Activated naive CD8-positive, alpha-beta T cell treated with anti-CD3 and anti-CD28 coated beads, Interleukin-2, amount 10 ng/mL, durations not matched to agents 7 days and 5 days (primary cell): ENCODE measurements at places on chromosomes 11 and 22. TPM values are rescaled to one million over a fixed set of nuclear protein-coding genes. Genes with fewer than 3 reads are reported as not detected.

SAA1 gene
- total RNA-seq = not detected

DNA sequence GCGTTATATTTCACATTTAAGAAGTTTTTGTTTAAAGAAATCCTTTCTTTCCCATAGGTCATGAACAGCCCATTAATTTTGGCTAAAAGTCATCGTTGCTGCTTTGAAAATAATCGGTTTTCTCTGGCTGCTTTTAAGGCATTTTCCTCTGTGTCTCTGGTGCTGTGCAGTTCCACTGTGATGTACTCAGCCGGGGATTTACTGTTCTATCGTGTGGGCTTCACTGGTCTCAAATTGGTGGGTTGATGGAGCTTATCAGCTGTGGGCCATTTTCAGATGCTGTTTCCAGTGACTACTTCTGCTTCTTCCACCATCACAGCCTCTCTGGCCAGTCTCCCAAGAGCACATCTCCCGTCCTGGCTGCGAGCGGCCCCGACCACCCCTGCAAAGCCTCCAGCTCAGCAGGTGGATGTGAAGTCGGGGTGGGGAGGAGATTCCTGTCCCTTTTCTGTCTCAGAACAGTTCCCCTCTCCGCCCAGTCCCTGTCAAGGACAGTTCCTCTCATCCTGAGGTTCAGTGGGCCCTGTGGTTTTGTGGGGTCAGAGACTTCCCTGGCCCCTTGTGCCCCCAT, 20.3 kb downstream of the IFITM10 start:
- peak overlapping the region; percentile 80 for H3K27ac ChIP-seq
- H3K36me3 ChIP-seq = no peaks in the 10 kb centered on the region
- H3K4me1 ChIP-seq = peaks cover 60% of the 10 kb centered on the region

GRCh38 chr11:92376146-92376599, 151.6 kb downstream of the FAT3 start:
- no peaks in the 10 kb centered on the region for H3K36me3 ChIP-seq
- H3K27me3 ChIP-seq = no peaks in the 10 kb centered on the region
- H3K4me3 ChIP-seq = no peak overlapping the region
- no peaks in the 10 kb centered on the region for H3K4me1 ChIP-seq
- no peak for DNase-seq

DNA sequence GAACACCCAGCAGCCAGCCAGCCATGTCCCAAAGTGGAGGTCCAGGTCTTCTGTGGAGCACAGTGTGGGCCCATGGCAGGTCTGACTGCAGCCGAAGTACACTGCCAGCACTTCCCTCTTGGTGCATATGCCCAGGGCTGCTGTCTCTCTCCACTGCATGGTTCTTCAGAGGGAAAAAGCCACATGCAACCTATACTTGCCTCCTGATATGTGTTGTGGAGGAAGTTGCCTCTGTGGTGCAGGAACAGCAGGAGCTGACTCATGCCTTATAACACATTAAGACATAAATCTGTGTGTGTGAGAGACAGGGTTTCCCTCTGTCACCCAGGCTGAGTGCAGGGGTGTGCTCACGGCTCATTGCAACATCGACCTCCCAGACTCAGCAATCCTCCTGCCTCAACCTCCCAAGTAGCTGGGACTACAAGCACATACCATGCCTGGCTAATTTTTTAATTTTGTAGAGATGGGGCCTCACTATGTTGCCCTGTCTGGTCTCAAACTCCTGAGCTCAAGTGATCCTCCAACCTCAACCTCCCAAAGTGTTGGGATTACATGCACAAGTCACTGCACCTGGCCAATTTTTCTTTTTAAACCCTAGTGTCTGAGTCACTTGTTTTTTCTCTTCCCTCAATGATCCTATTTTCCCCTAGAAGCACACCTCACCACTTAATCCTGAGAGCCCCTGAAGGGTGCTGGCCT, 98.8 kb downstream of the MPPED2 start:
- no peak for DNase-seq
- no peak overlapping the region for H3K4me3 ChIP-seq
- H3K4me1 ChIP-seq = no peaks in the 10 kb centered on the region
- peaks cover 6% of the 10 kb centered on the region for H3K27me3 ChIP-seq
- no peak overlapping the region for H3K27ac ChIP-seq

DNA sequence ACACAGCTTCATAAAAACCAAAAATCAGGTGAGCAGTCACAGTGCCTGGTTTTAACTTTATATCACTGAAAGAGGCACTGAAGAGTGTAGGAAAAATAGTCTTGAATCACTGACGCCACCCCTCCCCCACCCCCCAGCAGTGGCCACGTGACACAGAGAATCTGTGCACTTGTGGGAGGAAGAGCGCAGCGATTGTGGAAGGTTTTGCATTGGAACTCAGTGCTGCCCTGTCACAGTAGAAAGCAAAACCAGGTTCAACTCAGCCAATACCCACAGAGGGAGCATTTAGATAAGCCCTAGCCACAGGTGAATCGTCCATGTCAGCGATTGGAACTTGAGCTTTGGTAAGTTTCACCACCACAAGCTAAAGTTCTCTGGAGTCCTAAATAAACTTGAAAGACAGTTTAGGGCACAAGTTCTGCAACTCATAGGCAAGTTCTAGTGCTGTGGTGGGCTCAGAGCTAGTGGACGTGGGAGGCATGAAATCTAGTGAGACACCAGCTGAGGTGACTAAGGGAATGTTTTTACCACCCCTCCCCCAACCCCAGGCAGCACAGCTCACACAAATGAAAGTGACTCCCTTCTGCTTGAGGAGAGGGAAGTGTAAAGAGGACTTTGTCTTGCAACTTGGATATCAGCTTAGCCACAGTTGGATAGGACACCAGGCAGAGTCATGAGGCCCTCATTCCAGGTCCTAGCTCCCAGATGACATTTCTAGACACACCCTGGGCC, 13.3 kb downstream of the OR52B2 start:
- peaks cover 9% of the 10 kb centered on the region for H3K27me3 ChIP-seq
- H3K4me3 ChIP-seq = no peak overlapping the region
- H3K4me1 ChIP-seq = no peaks in the 10 kb centered on the region
- H3K36me3 ChIP-seq = no peaks in the 10 kb centered on the region

DNA sequence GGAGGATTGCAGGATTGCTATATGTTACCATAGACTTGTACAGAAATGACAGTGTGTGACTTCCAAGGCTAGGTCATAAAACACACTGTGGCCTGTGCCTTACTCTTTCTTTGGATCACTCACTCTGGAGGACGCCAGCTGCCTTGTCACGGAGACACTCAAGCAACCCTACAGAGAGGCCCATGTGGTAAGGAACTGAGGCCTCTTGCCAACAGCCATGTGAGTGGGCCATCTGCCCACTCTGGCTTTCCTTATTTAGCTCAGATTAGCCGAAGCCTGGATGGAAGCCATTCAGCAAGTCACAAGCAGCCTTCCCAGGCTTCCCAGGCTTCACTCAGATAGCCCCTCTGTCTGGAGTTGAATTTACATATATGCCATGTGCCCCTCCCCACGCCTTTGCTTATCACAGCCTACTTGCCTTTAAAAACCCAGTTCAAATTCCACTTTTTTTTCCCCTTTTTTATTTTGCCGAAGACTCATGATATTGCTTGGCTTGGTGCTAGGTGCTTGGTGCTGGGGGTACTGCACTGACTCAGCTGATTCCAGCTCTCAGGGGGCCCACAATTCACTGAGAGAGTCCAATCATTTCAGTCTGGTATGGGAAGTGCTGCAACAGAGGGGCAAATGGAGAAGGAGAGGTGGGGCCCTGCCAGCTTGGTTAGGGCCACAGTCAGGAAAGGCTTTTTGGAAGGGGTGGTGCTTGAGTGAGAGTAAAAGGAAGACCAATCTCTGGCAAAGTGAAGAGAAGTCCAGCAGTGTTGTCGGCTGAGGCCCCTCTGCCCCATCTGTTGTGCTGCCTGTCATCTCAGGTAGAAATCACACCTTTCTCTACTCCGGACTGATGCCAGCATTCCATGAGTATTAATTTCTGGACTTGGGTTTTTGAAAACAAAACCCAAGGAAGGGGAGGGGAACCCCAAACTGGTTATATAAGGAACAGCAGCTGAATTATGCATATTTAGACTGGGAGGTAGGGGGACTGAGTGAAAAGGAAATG, 14.5 kb upstream of the P4HA3 start:
- H3K4me3 ChIP-seq = no peak overlapping the region
- peaks cover 9% of the 10 kb centered on the region for H3K27me3 ChIP-seq
- no peaks in the 10 kb centered on the region for H3K4me1 ChIP-seq
- H3K27ac ChIP-seq = no peak overlapping the region
- DNase-seq = no peak
- no peaks in the 10 kb centered on the region for H3K36me3 ChIP-seq

DNA sequence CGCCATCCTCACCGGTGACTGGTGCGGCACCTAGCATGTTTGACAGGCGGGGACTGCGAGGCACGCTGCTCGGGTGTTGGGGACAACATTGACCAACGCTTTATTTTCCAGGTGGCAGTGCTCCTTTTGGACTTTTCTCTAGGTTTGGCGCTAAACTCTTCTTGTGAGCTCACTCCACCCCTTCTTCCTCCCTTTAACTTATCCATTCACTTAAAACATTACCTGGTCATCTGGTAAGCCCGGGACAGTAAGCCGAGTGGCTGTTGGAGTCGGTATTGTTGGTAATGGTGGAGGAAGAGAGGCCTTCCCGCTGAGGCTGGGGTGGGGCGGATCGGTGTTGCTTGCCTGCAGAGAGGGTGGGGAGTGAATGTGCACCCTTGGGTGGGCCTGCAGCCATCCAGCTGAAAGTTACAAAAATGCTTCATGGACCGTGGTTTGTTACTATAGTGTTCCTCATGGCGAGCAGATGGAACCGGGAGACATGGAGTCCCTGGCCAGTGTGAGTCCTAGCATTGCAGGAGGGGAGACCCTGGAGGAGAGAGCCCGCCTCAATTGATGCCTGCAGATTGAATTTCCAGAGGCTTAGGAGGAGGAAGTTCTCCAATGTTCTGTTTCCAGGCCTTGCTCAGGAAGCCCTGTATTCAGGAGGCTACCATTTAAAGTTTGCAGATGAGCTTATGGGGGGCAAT, 1.1 kb downstream of the NEAT1 start:
- H3K4me3 ChIP-seq = peak overlapping the region; percentile 100
- peaks cover 53% of the 10 kb centered on the region for H3K36me3 ChIP-seq
- H3K27me3 ChIP-seq = peaks cover 2% of the 10 kb centered on the region

DNA sequence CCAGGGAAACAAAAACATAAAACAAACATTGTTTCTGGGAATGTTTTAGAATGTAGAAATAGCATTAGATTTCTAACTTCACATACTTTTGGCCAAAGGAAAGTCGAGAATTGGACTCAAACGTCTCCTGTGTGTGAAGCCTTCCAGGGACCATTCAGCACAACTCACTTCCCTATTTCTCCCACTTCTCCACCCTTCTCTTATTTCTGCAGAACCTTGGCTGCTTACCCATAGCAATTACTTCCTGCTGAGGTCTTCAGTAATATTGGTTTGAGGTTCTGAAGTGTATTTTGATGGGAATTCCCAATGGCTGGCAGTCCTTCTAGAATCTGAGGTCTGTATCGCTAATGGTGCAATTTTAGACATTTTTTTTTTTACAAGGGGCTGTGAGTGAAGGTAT, 158.3 kb upstream of the SNX19 start:
- no peak overlapping the region for H3K27ac ChIP-seq
- no peak for DNase-seq
- no peak overlapping the region for H3K4me3 ChIP-seq
- no peaks in the 10 kb centered on the region for H3K36me3 ChIP-seq
- H3K4me1 ChIP-seq = no peaks in the 10 kb centered on the region
- no peaks in the 10 kb centered on the region for H3K27me3 ChIP-seq

- no peak overlapping the region for H3K27ac ChIP-seq
- H3K4me3 ChIP-seq = no peak overlapping the region
- peaks cover 45% of the 10 kb centered on the region for H3K4me1 ChIP-seq
- DNase-seq = no peak
- H3K27me3 ChIP-seq = no peaks in the 10 kb centered on the region
Observed at GRCh38 chr11:112292785-112293407, 32.2 kb upstream of the PLET1 start.

GRCh38 chr11:10498426-10499250, 42.3 kb downstream of the RNF141 start:
- H3K27ac ChIP-seq = no peak overlapping the region
- no peak overlapping the region for H3K4me3 ChIP-seq
- no peaks in the 10 kb centered on the region for H3K4me1 ChIP-seq
- H3K27me3 ChIP-seq = no peaks in the 10 kb centered on the region
- no peak for DNase-seq
- peaks cover 5% of the 10 kb centered on the region for H3K36me3 ChIP-seq
